Activated naive CD8-positive, alpha-beta T cell treated with anti-CD3 and anti-CD28 coated beads for 36 hours (primary cell): ENCODE measurements at places on chromosomes 1 and 21. TPM values are rescaled to one million over a fixed set of nuclear protein-coding genes. Genes with fewer than 3 reads are reported as not detected.

The MANEAL gene
- 1.5 TPM for total RNA-seq

The MFSD2A gene
- total RNA-seq: 22.3 TPM

The PTGFRN gene
- 9.4 TPM for total RNA-seq

The CELA2B gene
- total RNA-seq: not detected

The NLRP3 gene
- 9.1 TPM for total RNA-seq

The SLAMF6 gene
- 48.1 TPM for total RNA-seq

The ILDR2 gene
- 5.7 TPM for total RNA-seq

The CCDC185 gene
- total RNA-seq: not detected

The COL9A2 gene
- total RNA-seq: 2.5 TPM

The OR2L5 gene
- total RNA-seq: not detected

The DIO1 gene
- not detected for total RNA-seq

The DMRTA2 gene
- total RNA-seq: not detected

The TRIM46 gene
- total RNA-seq: 4.6 TPM

The GIPC2 gene
- total RNA-seq: 0.14 TPM

The F11R gene
- total RNA-seq: 13.4 TPM

The AKNAD1 gene
- total RNA-seq: not detected

The LYPD8 gene
- not detected for total RNA-seq

The GPR37L1 gene
- not detected for total RNA-seq

The IQGAP3 gene
- total RNA-seq: 13.5 TPM

The FCRLA gene
- total RNA-seq: 0.56 TPM

The LCA5L gene
- total RNA-seq: 0.36 TPM

- H3K27ac ChIP-seq: peak overlapping the region; percentile 91
- no peak overlapping the region for H3K4me3 ChIP-seq
- peak; percentile 81 for DNase-seq
- H3K36me3 ChIP-seq: no peaks in the 10 kb centered on the region
- H3K4me1 ChIP-seq: peaks cover 40% of the 10 kb centered on the region
- H3K27me3 ChIP-seq: no peaks in the 10 kb centered on the region
Observed at GRCh38 chr1:41728403-41729202, 190.1 kb downstream of the HIVEP3 start.

GRCh38 chr1:26169198-26169554 lies 413 bp upstream of the C1orf232 start:
- no peak overlapping the region for H3K27ac ChIP-seq
- H3K4me1 ChIP-seq: peaks cover 26% of the 10 kb centered on the region
- H3K36me3 ChIP-seq: peaks cover 20% of the 10 kb centered on the region

- no peaks in the 10 kb centered on the region for H3K4me1 ChIP-seq
- H3K27ac ChIP-seq: no peak overlapping the region
- DNase-seq: no peak
- H3K27me3 ChIP-seq: no peaks in the 10 kb centered on the region
- no peak overlapping the region for H3K4me3 ChIP-seq
Observed at GRCh38 chr1:80064524-80064923, 1058.0 kb upstream of the ADGRL4 start.

DNA sequence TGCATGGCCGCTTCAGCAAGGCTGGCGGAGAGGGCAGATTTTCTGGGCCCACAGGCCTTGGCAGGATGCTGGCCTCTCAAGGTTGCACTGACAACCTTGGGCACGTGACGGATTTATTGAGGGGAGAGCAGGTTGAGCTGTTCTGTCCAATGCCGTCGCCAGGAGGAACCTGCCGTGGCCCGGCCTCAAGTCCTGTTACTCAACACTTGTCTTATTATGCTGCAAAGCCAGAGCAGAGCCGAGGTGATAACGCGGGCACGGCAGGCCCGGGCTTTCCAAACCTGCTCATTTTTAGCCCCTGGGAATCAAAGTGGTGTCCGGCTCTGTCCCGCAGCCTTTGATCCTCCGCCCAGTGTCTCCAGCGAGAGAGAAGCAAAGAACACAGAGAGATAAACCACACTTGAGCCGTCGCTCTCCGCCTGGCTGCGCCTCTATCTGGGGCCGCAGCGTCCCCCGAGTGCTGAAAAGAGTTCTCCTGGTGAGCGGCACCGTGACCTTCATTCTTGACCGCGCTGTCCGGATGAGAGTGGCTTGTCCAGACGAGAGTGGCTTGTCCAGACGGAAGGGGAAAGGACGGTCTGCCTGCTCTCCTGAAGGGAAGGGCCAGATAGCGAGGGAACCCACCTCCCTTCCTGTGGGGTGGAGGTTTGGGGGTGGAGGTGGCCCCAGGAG lies 162.3 kb upstream of the ARHGEF16 start:
- no peak for DNase-seq
- H3K27me3 ChIP-seq: no peaks in the 10 kb centered on the region
- no peak overlapping the region for H3K27ac ChIP-seq
- H3K4me3 ChIP-seq: no peak overlapping the region
- no peaks in the 10 kb centered on the region for H3K4me1 ChIP-seq

GRCh38 chr21:17071093-17071492 lies 441.8 kb upstream of the CXADR start:
- H3K27me3 ChIP-seq: no peaks in the 10 kb centered on the region
- no peak overlapping the region for H3K27ac ChIP-seq
- no peaks in the 10 kb centered on the region for H3K36me3 ChIP-seq
- no peak for DNase-seq

GRCh38 chr1:166785987-166786386 lies 53.3 kb upstream of the POGK start:
- no peak overlapping the region for H3K4me3 ChIP-seq
- H3K27me3 ChIP-seq: peaks cover 31% of the 10 kb centered on the region
- no peaks in the 10 kb centered on the region for H3K36me3 ChIP-seq
- DNase-seq: no peak
- H3K4me1 ChIP-seq: no peaks in the 10 kb centered on the region

GRCh38 chr1:77655431-77655974 lies 27.0 kb downstream of the ZZZ3 start:
- no peaks in the 10 kb centered on the region for H3K27me3 ChIP-seq
- H3K4me1 ChIP-seq: peaks cover 32% of the 10 kb centered on the region
- H3K27ac ChIP-seq: peak overlapping the region; percentile 3
- H3K4me3 ChIP-seq: no peak overlapping the region
- no peak for DNase-seq
- H3K36me3 ChIP-seq: peaks cover 53% of the 10 kb centered on the region

DNA sequence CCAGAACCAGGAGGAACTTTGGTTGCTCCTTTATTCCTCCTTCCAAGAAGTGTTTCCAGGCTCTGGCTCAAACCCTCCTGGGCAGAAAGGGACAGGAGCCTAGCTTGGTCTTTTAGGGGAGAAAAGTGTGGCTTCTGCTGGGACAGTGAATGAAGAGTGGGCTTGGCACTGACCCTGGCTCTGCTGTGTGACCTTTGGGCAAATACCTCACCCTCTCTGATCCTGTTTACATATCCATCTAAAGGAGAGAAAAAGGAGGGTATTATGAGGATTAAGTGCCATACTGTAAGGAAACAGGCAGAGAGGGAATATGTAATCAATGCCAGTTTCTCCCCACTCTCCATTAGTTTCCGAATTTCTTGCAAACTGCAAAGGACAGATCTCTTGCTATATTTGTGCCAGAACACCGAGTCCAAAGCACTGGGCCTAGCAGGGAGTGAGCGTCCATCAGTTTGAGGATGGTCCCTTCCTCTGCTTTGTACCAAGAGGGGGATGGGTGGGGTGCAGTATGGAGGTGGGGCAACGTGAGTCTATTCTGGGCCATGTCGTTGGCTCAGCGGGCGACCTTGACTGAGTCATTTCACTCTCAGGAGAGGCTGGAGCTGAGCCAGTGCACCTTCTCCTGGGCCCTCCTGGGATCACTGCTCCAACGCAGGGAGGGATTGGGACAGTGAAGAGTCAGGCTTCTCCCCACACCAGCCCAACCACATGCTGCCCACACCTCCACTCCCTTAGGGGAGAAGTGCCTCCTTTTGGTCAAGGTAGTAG lies 38.4 kb downstream of the IGSF21 start:
- no peaks in the 10 kb centered on the region for H3K36me3 ChIP-seq
- DNase-seq: no peak
- H3K27me3 ChIP-seq: no peaks in the 10 kb centered on the region
- H3K4me3 ChIP-seq: no peak overlapping the region

DNA sequence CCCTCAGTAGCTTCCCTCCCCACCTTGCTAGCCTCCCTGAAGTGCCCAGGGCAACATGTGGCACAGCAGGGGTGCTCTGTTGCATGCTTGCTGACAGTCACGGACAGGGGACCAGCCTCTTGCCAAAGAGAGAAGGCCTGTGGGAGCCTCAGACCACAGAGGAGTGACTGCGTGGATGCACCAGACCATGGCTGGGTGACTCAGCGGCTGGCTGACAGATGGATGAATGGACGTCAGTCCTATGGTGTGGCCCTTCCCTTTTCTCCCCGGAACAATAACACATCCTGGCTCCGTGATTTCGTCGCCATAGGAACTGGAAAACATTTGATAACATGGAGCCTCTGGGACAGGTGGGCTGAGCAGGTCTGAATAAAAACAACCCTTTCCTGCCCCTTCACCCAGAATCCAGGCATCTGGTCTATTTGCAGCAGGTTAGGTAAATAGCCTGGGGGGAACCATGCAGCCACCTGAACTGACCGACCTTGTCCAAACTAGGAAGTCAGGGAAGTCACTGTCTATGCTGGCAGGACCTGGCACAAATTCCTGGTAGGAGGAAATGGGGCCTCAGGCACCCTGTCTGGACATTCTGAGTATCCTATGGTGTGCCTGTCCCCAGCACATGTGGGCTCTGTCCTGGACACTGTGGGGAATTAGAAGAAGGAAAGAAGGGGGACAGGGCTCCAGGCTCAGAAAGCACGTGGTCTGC lies 53.3 kb downstream of the NENF start:
- peaks cover 5% of the 10 kb centered on the region for H3K4me1 ChIP-seq
- H3K27me3 ChIP-seq: no peaks in the 10 kb centered on the region
- no peaks in the 10 kb centered on the region for H3K36me3 ChIP-seq
- no peak overlapping the region for H3K4me3 ChIP-seq
- no peak for DNase-seq

- H3K4me1 ChIP-seq: no peaks in the 10 kb centered on the region
- H3K36me3 ChIP-seq: no peaks in the 10 kb centered on the region
- no peak overlapping the region for H3K27ac ChIP-seq
- no peaks in the 10 kb centered on the region for H3K27me3 ChIP-seq
- no peak overlapping the region for H3K4me3 ChIP-seq
Observed at GRCh38 chr1:201605385-201606010, 66.6 kb downstream of the NAV1 start.

GRCh38 chr1:183103147-183103546 lies 79.9 kb downstream of the LAMC1 start:
- DNase-seq: no peak
- H3K4me3 ChIP-seq: no peak overlapping the region
- H3K27me3 ChIP-seq: peaks cover 11% of the 10 kb centered on the region
- no peaks in the 10 kb centered on the region for H3K36me3 ChIP-seq
- no peak overlapping the region for H3K27ac ChIP-seq

GRCh38 chr21:44817506-44817880 lies 369 bp downstream of the SUMO3 start:
- no peak overlapping the region for H3K27ac ChIP-seq
- no peaks in the 10 kb centered on the region for H3K27me3 ChIP-seq
- H3K4me1 ChIP-seq: peaks cover 16% of the 10 kb centered on the region
- peak; percentile 95 for DNase-seq

- H3K4me1 ChIP-seq: peaks cover 20% of the 10 kb centered on the region
- H3K4me3 ChIP-seq: no peak overlapping the region
- no peaks in the 10 kb centered on the region for H3K27me3 ChIP-seq
- no peak for DNase-seq
Observed at GRCh38 chr1:180433873-180434272, 68.5 kb downstream of the ACBD6 start.

DNA sequence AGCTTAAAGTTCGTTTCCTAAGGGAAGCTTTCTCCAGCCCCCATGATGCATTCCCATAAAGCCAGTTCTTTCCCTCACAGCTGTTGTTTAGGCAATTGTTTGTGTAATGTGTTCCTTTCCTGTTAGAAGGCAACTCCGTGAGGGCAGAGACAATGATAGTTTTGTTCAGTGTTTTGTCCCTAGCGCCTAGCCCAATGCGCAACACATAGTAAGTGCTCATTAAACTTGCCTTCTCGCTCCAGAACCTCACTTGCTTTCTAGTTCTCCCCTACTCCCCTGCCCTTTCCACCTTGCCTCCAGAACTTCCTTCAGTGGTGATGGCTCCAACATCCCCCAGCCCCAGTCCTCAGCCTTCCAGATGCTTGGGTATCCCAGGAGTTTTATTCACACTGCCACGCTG lies 115.4 kb downstream of the TMEM53 start:
- no peaks in the 10 kb centered on the region for H3K27me3 ChIP-seq
- no peaks in the 10 kb centered on the region for H3K36me3 ChIP-seq
- H3K27ac ChIP-seq: no peak overlapping the region

DNA sequence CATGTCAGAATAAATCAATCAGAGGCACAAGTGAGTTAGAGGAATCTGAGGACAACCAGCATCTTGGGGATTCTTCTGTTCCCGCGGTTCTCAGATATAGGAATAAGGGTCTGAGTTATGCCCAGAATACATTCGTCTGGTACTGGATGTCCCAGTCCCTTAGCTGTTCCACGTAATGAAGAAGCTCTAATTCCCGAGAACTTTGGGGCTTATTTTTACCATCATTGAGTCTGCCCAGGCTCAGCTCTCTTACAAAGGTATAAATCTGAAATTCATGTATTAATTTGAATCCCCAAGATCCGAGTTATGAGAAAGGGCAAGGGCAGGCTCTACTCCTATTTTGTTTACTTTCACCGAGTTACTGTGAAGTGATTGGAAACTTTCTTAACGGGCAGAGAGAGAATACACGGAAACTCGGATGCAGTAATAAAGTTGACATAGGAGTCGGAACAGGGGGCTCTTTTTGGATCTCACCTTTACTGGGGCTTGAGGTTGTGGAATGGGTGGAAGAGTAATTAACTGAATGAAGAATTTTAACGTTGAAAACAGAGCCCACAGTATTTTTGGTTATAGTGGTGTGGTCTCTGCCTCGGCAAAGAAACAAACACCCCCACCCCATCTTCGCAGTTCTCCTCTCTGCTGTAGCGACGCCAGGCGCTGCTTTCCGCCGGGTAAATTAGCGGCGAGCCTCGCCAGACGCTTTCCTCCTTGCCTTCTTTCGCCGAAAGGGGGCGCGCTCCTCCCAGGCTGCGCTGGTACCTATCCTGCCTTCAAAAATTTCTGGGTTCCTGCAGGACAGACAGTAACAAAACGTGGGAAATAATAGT lies 7.1 kb downstream of the PRRX1 start:
- peaks cover 11% of the 10 kb centered on the region for H3K4me1 ChIP-seq
- H3K27me3 ChIP-seq: peaks cover 83% of the 10 kb centered on the region
- no peak overlapping the region for H3K27ac ChIP-seq
- no peak overlapping the region for H3K4me3 ChIP-seq

DNA sequence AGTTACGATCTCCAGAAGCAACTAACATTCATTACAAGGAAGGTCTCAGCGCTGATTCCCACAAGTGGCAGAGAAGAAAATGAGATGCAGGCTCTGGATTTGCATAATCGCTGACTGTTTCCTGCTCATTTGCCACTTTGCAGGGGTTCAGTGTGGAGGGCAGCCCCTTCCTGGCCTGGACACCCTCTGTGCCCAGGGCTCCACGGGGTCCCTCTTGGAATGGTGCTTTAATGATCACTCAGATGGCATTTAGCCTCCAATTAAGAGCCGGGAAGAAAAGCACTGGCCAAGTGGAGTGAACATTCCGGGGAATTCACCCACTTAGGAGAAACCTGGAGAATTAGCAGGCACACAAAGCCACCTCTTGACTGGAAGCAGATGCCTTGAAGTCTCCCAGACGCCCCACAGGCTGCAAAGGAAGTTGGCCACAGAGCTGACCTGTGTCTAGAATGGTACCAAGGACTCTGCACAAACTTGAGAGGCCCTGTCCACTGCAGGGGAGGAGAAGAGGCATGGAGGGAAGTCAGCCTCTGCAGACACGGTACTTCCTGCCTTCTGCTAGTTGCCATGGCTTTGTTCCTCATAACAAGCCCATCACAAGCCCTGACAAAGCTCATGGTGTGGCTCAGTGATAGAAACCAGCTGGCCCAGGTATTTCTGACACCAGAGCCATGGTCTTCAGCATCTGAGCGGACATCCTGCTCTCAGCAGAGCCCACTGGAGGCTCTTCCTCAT lies 157.2 kb downstream of the KAZN start:
- H3K27ac ChIP-seq: no peak overlapping the region
- no peaks in the 10 kb centered on the region for H3K4me1 ChIP-seq
- H3K4me3 ChIP-seq: no peak overlapping the region
- DNase-seq: no peak
- no peaks in the 10 kb centered on the region for H3K36me3 ChIP-seq
- H3K27me3 ChIP-seq: peaks cover 4% of the 10 kb centered on the region
